Right renal pelvis (tissue), 4 donors: ENCODE measurements at places on chromosomes 3 and 15. TPM values are rescaled to one million over a fixed set of nuclear protein-coding genes. Genes with fewer than 3 reads are reported as not detected.

FAM81A gene
- polyA plus RNA-seq: 22.5 TPM

SGO1 gene
- 8.5 TPM for polyA plus RNA-seq

PLSCR1 gene
- polyA plus RNA-seq: 79.8 TPM

DNA sequence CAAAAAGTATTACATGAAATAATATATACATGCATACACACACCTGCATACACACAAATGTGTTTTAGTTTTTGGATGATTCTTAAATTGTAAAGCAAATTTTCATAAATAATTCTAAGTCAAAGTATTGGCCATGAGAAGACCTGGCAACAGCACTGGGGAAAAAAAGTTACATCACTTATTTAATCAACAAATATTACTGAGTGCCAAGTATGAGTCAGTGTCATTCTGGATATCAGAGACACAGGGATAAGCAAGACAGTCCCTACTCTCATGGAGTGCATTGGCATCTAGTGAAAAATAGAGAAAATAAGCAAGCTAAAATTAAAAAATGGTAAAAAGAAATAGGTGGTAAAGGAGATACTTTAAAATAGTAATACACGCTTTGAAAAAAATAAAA is 29.4 kb upstream of the GUCA1C start:
- no peak for DNase-seq

DNA sequence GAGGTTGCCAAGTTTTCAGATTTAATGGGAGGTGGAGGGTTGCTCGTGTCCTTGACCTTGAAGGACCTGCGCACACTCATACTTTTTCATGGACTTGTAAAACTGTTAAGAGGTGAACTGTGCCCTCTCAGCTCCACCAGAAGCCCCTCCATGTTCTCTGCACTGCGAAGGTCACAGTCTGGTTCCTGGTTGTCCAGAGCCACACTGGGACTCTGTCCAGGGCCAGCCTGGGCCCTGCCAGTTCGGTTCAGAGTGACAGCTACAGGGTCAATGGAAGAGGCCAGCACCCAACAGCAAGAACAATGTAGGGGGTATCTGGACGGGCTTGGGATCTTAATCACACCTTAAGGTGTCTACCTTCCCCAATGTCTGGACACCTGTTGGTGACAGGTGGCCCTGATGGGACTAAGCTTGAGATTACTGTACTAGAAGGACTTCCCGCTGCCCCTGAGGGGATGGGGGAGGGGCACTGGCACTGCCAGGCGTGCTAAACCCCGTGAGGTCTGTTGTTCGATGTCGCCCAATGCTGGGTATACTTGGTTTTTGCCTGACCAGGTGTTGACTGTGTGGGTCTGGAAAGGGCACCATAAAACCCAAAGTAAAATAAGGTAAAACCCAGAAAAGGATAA is 34.7 kb downstream of the GRK7 start:
- no peak for DNase-seq

DNA sequence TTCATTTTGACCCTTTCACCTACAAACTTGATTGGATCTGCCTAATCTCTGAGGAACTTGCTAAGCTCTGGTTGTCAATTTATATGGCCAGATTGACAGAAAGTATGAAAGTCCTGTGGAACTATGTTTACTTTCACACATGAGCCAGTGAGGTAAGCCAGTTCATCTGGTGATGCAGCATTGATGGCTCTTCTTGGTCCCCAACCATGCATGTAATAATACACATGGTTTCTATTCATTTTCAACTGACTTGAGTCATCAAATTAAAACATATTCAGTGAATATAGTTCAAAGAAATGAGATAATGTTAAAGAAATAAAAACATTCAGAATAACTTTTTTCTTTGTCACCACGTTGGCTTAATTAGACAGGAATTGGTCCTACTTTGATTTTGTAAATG is 336.1 kb upstream of the THBS1 start:
- no peak for DNase-seq

DNA sequence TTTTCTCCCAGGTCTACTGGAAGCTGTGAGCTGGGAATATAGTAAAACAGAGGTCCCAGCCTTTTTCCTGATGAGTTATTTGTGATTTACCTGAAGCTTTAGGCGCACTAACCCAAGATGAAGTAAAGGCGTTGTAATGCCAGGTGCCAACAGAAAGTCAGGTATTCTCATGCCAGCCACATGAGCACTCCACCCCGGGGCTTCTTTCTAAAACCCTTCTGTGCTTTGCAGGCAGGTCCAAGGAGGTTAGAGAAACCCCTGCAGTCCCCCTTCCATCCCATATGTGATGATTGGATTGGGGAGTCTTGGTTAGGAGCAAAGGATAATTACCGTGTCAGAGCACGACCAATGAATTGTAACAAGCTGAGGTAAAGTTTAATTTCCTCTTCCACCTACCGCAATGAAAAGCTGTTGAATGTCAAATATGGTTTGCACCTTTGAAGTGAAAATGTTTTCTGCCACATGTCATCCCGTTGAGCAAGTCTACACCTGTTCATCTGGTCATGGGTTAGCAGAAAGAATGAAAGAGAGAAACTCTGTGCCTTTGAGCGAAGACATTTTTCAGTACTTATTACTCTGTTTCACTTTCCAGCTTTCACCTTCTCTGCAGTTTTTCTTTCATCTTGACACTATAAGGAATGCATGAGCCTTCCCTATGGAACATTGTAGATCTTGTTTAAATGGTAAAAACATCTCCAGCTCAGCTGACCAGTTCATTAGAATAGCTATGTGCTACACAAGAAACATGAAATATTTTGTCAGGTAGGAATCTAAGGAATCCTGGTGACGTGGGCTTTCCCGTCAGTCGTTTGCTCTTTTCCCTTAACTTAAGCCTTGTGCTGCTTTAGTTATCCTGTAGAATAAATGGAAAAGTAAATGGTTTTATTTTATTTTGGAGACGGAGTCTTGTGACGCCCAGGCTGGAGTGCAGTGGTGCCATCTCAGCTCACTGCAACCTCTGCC is 204.6 kb upstream of the IL12A start:
- no peak for DNase-seq
